ENCODE measurements at places on chromosomes 16 and 17.

- no peak for DNase-seq
Observed at GRCh38 chr17:55661963-55662834, 60.5 kb downstream of the TMEM100 start.

DNA sequence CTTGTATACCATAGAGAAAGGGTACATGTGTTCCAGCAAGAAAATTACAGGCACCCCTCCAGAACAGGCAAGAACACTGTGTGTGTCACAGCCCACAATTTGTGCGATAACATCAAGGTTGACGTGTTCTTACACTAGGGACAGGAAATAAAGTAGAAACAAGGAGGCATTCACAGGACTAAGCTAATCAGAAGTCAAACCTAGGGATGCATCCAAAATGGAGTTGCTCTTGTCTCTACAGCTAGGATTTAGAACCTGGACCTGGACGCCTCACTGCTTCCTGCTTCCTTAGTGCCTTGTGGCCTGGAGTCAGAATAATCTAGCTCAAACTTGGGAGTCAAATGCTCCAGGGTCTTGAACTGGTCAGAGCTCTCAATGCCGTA, 41.3 kb downstream of the GINS3 start:
- DNase-seq: no peak

GRCh38 chr16:7390974-7391373, 58.3 kb downstream of the RBFOX1 start:
- DNase-seq: no peak

DNA sequence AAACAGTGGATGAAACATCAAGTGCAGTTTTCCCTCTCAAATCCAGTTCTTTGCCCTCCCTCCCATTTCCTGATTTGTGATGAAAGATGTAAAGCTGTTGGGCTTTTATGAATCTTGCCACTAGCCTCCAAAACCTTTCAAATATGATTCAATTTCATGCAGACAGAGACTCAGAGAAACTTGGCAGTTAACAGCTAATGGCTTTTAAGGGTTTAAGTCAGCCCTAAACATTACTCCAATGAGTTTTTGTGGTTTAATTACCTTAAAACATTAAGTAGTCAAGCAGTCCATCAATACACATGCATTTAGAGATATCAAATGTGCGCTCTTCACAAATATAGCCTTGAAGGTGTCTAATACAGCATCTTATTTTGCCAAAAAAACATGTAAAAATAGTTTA, 1594.0 kb upstream of the GOT2 start:
- no peak for DNase-seq

GRCh38 chr17:65290056-65290455, 152.9 kb downstream of the RGS9 start:
- DNase-seq: no peak

DNA sequence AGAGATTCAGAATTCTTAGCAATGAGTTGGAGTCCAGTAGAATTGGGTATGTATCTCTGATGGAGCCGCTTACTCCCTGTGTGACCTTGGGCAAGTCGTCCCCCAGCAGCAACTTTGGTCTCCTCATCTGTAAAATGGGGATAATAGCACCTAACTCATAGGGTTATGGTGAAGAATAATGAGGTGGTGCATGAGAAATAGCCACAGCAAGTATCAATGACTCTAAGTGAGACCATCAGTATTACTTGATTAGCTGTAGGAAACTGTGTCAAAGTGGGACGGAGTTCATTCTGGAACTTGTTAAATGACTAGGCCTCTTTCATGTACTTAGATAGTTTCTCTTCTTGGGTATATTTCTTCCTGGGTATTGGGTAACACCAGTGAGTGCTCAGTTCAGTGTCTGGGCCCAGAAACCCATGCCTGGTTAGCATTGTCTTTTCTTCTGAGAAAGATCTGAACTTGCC, 6.4 kb downstream of the PRKCB start:
- DNase-seq: no peak

GRCh38 chr17:45433159-45433535, 477 bp upstream of the ARHGAP27 start:
- DNase-seq: no peak

DNA sequence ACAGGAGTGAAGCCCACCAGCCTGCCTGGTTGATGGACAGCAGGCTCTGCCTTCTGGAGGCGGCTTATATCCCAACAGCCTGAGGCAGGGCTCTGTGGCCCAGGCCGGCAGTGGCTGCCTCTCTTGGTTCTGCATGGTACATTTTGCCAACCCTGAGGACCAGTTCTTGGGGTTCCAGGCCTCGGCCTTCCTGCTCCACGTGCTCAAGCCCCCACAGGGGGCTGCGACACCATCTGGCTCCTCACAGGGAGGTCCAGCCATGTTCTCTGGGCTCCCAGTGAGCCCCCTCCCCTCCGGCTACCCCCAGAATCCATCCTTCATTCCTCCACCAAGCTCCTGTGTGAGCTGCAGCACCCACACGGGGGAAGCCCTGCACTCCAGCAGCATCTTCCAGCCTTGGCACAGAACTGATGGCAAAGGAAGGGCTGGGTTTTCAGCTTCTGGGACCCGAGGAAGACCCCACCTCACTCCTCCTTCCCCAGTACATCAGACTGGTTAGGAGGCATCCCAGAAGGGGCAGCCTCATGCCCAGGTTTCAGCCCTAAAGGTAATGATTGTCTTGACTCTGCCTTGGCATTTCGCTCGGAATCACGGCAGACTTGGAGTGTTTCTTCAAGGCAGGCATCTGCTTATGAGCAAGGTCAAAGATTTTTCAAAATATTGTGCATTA, 231.2 kb downstream of the CPPED1 start:
- DNase-seq: no peak

DNA sequence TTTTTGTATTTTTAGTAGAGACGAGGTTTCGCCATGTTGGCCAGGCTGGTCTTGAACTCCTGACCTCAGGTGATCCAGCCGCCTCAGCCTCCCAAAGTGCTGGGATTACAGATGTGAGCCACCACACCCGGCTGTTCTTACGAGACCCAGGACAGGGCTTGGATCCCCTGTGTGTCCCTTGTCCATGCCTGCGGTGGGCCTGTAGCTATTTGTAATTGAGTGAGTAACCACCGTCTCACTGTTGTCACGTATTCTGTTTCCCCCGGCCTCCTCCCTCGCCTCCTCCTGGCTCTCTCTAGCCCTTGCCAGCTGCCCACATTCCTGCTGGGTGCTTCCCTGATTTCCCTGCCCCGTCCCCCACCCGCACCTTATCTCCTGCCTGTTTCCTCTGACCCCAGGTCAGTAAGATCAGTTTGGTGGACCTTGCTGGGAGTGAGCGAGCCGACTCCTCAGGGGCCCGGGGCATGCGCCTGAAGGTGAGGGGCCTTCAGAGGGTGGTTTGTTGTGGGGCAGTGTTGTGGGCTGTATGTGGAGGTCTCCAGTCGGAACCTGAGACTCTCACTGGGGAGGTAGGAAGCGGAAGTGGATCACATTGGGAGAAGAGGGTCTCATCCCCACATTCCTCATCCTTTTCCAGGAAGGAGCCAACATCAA, 5.6 kb downstream of the KIF1C start:
- DNase-seq: no peak

DNA sequence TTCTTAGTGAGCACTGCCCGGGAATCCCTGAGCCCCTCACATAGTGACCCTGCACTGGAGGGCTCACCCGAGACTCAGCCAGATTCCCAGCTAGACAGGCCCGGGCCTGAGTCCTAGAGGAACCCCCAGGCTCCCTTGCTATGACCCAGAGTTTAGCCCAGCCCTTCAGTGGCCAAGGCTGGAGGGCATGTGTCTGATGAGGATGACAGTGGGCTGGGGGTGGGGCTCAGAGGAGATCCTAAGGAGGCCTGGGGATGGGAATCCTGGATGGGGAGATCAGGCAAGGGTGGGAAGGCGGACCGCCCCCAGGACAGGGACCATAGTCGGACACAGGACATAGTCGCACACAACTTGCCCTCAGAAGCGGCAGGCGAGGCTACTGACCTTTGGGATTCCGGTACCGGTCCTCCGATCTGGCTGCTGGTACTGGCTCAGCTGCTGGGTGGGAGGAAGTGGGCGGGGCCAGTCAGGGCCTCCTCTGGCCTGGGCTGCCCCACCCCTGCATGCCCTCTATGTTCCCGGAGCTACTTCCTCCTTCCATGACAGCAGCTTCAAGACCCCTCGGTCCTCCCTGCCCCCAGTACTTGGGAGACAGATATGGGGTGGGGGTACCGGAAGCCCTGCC, 1.1 kb downstream of the CD79B start:
- no peak for DNase-seq

GRCh38 chr16:86042996-86043725, 144.2 kb downstream of the IRF8 start:
- DNase-seq: no peak

GRCh38 chr17:18877104-18877645, 19.2 kb downstream of the PRPSAP2 start:
- no peak for DNase-seq

GRCh38 chr17:13491916-13492736, 109.6 kb downstream of the HS3ST3A1 start:
- DNase-seq: no peak

DNA sequence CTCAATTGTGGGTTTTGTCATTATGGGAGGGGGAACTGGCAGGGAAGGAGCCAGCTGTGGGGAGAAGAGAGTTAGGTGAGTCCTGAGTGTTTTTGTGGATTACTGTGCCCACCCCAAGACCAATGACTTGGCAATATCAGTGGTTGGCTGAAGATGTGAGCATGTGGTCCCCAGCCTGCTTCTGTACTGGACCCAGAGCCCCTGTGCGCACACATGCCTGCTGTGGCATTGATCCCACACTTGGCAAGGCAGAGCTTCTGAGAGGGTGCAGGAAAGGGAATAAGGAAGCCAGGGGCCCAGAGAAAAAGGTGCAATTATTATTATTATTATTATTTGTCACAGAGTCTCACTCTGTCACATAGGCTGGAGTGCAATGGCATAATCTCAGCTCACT, 1.3 kb downstream of the PRAC1 start:
- DNase-seq: no peak

DNA sequence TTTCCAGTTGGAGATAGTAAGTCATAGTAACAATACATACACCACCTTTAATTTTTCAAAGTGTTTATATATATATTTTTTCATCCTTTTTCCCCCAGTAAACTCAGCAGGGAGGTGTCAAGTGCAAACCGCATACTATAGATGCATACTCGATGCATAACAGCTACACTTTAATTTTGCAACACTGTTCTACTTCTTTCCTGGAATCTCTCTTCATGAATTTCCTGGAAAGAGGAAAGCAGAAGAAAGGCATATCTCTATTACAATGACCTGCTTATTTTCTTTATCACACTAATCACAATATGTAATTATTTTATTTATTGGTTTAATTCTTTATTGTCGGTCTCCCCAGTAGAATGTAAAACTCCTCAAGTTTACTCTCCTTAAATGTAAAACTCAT, 140.0 kb downstream of the SNX11 start:
- no peak for DNase-seq

- DNase-seq: no peak
Observed at GRCh38 chr16:81624760-81625543, 154.1 kb upstream of the PLCG2 start.

DNA sequence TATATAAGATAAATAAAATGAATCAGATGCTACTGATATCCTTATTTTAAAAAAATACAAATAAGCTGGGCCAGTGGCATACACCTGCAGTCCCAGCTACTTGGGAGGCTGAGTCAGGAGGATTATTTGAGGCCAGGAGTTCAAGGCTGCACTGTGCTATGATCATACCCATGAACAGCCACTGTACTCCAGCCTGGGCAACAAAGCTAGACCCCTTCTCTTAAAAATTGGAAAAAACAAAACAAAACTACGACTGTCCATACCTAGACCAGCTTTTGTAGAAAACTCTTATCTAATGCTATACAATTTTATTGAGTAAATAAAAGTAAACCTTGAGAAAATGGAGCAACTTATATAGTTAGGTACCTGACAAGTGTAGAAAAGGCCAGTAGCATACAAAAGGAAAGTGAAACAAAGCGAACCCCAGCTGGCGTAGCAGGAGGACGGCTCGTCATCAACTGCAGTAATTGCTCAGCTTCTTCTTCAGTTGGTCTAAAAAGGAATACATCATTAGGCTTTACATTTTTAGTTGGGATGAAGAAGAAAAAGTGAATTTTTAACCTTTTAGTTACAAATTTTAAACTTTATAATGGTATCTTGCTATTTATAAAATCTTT, 23.6 kb downstream of the INTS2 start:
- no peak for DNase-seq

GRCh38 chr17:63635787-63636186, 13.6 kb downstream of the MAP3K3 start:
- no peak for DNase-seq

- DNase-seq: no peak
Observed at GRCh38 chr17:27915709-27916108, 22.5 kb upstream of the LYRM9 start.

DNA sequence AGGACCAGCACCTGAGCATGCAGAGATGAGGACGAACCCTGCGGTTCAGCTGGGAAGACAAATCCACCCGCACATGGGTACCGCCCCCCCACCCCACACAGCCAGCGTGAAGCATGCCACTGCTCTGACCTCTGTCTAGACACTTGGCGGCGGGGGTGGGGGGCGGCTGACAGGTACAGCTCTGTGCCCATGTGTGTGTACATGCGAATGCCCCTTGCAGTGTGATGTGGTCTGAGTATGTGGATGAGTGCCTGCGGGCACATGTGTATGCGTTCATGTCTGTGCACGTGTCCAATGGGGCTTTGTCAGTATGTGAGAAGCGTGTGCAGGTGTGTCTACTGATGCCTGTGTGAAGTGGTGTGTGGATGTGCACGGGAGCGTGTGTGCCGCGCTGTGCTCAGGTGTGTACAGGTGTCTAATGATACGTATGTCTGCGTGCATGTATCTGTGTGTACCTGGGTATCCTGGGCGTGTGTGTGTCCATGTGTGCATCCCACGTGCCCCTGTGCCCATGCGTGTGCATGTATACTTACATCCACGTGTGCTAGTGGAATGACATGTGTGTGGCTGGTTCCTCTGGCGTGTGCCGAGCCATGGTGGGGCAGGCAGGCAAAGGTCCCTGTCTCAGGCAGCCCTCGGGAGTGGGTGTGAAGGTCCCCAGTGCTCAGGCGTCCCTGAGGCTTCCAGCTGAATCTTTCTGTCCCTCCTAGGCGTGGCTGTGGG, 636 bp upstream of the RAP1GAP2 start:
- DNase-seq: no peak

- no peak for DNase-seq
Observed at GRCh38 chr16:58644765-58645487, 15.3 kb upstream of the CNOT1 start.

- no peak for DNase-seq
Observed at GRCh38 chr17:13385481-13385911, 216.2 kb downstream of the HS3ST3A1 start.

DNA sequence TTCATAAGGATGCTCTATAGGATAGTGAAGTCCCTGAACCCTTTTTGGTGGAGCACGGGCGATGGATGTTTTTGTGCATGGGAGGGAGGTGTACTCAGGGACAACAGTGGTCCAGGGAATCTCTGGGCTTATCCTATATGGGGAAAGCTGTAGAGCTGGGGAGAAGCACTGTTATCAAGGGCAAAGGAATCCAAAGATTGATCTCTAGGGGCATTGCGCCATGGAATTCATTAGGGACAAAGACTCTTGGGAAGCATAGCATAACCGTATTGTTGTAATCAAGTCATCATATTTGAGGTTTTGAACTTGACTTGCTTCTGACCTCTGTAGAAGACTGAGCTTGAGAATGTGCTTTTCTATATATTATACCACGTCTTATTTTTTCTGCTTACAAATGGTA, 172.9 kb upstream of the ZFHX3 start:
- DNase-seq: no peak

GRCh38 chr16:68627951-68628425, 17.1 kb upstream of the CDH3 start:
- DNase-seq: no peak

- no peak for DNase-seq
Observed at GRCh38 chr17:20735796-20736195, 156.3 kb downstream of the CDRT15L2 start.
